HT1080 (cell line): ENCODE measurements at places on chromosomes 1 and 21. TPM values are rescaled to one million over a fixed set of nuclear protein-coding genes. Genes with fewer than 3 reads are reported as not detected.

DNA sequence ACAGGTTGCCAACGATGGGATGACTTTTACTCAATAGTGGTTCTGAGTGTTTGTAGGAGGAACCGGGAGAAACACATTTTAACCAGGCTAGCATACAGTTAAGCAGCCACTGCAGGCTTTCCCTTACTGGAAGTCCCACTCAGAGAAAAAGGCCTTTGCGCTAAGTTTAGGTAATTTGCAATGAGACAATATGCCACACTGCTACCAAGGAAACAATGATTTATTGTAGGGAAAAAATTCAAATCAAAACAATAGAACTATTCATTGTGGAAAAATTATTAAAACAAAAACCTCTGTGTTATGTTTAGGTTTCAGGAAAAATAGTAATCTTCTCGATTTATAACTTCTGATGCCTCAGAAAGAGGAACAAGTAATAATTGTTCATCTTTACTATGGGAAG lies 51.4 kb upstream of the CR2 start:
- DNase-seq: no peak

Gene TACSTD2
- not detected in 2 replicates for total RNA-seq

Gene S100A7
- not detected in 2 replicates for total RNA-seq

Gene B3GALT5
- total RNA-seq: 2.2 and 3.5 TPM in 2 replicates

Gene SPRR2B
- not detected in 2 replicates for total RNA-seq
